Pons (tissue), 1 donor: ENCODE measurements at places on chromosomes 7 and 10.

- no peak for DNase-seq
Observed at GRCh38 chr10:55330486-55330885, 529.5 kb upstream of the PCDH15 start.

GRCh38 chr7:48305661-48306060 lies 134.4 kb downstream of the ABCA13 start:
- no peak for DNase-seq

GRCh38 chr10:97810446-97810845 lies 38.6 kb upstream of the SFRP5 start:
- no peak for DNase-seq

GRCh38 chr10:89683883-89684282 lies 17.5 kb upstream of the KIF20B start:
- no peak for DNase-seq

GRCh38 chr7:75988568-75989499 lies 5.6 kb downstream of the TMEM120A start:
- DNase-seq: no peak

- no peak for DNase-seq
Observed at GRCh38 chr7:74606101-74606908, 51.2 kb upstream of the GTF2I start.

DNA sequence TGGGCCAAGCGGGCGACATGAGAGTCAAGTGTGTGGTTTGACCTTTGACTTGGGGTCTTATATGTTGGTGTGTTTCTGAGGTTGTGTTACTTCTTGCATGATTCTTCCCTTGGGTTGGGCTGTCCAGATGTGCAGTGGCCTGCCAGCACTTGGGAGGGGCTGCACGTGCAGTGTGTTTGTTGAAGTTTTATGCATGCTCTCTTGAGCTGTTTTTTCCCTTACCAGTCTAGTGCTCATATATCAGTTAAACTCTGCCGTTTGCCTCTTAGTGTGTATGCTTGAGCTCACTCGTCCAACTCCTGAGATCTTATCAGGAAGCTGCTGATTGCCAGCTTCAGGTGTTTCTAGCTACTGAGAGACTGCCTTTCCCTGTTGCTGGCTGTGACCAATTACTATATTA lies 23.1 kb downstream of the SP4 start:
- DNase-seq: no peak

DNA sequence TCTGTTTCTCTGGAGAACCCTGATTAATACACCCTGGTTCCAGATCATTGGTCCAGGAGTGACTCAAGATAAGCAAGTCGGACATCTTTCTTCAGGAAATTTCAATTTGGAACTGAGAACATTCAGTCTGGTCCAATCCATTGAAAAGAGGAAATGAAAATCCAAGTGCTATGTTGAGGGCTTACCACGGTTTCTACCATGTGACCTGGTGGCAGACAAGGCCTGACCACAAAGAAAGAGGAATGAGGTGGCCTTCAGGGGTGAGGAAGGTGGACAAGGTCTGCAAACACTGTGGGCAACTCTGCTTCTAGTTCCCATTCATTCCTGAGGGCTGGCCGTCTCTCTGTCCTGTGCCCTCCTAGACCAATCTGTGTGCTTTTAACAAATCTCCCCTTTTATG lies 149.2 kb upstream of the GHITM start:
- DNase-seq: peak; percentile 84

GRCh38 chr7:153829525-153829924 lies 222.7 kb upstream of the DPP6 start:
- DNase-seq: no peak

DNA sequence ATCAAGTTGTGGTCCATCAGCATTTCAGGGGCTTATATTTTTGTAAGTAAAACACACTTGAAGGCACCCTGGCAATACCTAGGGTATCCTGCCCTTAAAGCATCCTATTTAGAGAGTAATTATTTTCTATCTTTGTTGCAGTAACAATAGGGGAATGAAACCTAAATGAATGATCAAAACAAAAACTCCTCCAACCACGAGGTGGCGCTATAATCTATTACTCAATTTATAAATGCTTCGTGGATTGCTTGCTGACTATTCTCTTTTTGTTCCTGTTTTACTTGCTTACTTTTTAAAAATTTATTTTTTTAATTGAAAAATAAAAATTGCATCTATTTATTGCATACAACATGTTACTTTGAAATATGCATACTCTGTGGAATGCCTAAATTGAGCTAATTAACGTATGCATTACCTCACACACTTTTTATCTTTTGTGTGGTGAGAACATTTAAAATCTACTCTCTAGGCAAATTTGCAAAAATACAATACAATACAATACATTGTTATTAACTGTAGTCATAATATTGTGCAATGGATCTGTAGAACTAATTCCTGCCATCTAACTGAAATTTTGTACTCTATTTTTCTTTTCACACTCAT lies 147.7 kb upstream of the BMPER start:
- DNase-seq: peak; percentile 69

DNA sequence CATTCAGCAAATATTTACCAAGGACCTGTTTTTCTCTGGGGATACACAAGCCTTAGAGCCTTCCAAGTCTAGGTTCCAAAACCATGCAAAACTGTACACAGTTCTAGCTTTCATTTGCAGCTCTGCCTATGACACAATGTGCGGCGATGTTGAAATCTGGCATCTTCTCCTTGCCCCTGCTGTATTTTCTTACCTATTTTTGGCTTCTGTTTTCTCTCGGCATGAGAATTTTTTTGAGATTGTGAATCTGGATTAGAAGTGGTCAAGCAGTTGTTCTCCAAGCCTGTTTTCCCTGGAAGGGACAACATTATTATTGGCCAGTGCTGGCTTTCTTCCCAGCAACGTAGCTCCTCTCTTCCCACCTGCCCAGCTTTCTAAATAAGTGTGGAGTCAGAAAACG lies 176.3 kb downstream of the CREB5 start:
- no peak for DNase-seq

- DNase-seq: no peak
Observed at GRCh38 chr10:98344589-98345038, 70.4 kb downstream of the PYROXD2 start.

DNA sequence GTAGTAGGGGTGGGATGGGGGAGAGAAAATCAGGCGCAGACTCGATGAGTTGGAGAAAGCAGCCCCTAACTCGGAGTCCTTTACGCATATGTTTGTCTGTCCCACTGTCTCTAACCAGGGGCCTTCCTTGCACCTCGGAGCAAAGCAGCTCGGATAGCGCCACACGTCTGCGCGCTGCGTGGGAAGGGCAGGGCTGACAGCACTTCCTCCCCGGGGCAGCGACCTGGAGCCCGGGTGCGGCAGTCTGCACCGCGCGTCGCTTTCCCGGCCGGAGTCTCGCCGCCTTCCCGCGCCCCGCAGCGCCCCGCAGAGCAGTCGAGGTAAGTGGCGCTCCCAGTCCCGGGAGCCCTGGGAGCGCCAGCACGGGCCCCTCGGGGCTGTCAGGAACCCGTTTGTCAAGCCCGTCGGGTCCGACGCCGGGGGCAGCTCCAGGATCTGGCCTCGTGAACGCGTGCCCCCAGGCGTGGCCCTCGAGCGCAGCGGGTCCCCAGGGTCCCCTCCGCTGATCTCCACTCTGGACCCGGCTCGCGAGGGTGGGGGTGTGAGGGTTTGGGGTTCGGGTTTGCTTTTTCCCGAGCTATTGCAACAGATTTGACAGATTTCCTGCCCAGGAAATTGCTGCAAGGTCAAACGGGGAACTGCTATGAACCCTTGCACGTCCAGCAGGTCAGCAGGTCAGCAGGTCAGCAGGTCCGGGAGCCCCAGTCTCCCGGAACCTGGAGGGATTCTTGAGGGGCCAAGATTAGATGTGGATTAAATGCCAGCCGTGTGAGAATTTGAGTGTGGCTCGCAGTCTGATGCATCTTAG lies 597 bp downstream of the APBB1IP start:
- no peak for DNase-seq

DNA sequence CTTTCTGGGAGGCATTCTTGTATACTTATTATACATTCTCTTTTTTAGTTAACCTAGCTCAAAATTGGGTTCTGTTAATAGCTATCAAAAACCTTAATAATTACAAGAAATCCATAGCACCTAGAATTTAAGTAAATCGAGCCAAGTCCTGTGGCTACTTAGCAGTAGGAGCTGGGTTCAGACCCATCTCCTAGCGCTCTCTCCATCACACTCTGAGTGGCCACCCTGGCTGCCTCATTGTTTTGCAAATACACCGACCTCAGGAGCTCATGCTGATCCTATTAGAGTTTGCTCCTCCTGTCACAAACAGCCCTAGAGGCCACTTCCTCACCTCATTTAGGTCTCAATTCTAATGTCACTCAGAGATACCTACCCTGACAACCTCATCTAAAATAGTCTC lies 46.2 kb upstream of the OSBPL3 start:
- no peak for DNase-seq

DNA sequence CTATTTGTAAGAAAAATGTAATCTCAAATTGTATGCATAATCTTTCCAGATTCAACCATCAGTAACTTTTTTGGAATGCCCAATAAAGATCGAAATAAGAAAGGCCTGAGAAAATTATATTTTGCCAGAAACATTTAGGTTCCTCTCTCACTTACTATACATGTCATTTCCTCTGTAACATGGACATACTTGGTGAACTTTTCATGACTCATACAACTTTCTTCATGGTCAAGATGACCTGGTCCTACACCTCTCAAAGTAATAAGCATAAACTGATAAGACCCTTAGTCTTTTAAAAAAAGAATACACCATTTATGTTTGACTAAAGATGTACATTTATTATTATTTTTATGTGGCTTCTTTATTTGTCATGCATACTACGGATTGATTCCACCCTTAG lies 125.3 kb downstream of the REEP3 start:
- no peak for DNase-seq

GRCh38 chr7:12570168-12570533 lies 369 bp upstream of the SCIN start:
- DNase-seq: no peak

- no peak for DNase-seq
Observed at GRCh38 chr10:119198438-119198837, 8.9 kb upstream of the GRK5 start.

- no peak for DNase-seq
Observed at GRCh38 chr10:29636178-29636577, 1.4 kb upstream of the SVIL start.

DNA sequence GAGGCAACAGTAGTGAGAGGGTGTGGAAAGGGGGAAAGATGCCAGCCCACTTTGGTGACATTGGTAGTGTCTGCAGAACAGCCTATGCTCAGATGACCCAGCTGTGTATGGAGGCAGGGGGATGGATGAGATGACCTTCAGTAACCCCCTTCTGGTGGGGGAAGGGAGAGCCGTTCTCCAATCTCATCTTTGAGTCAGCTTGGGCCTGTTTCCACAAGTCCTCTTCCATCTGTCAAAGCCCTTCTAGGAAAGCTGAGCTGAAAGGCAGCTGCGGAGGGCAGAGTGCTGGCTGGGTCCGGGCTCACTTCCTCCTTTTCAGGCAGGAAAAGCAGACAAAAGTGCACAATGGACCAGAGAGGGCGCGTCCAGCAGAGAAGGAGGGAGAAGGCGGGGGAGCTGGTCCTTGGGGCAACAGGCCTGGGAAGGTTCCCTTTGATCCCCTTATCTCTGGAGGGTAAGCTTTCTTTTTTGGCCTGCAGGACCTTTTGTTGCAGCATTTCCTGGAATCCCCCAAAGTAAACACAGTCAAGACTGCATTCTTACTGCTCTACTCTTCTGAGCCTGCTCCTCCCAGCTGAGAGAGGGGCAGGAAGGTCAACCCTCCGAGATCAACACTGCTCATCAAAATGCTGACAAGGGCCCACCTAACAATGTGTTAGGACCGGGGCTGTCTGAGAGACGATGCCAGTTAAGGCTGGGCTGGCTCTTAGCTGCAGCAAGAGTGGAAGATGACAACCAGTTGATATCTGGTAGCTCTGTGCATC lies 1.2 kb upstream of the LRMDA start:
- DNase-seq: peak; percentile 53

GRCh38 chr10:43407576-43408330 lies 1.2 kb downstream of the HNRNPF start:
- DNase-seq: peak; percentile 74

GRCh38 chr10:95031656-95032055 lies 37.6 kb downstream of the CYP2C8 start:
- no peak for DNase-seq

- no peak for DNase-seq
Observed at GRCh38 chr7:55561690-55562089, 10.6 kb downstream of the VOPP1 start.

DNA sequence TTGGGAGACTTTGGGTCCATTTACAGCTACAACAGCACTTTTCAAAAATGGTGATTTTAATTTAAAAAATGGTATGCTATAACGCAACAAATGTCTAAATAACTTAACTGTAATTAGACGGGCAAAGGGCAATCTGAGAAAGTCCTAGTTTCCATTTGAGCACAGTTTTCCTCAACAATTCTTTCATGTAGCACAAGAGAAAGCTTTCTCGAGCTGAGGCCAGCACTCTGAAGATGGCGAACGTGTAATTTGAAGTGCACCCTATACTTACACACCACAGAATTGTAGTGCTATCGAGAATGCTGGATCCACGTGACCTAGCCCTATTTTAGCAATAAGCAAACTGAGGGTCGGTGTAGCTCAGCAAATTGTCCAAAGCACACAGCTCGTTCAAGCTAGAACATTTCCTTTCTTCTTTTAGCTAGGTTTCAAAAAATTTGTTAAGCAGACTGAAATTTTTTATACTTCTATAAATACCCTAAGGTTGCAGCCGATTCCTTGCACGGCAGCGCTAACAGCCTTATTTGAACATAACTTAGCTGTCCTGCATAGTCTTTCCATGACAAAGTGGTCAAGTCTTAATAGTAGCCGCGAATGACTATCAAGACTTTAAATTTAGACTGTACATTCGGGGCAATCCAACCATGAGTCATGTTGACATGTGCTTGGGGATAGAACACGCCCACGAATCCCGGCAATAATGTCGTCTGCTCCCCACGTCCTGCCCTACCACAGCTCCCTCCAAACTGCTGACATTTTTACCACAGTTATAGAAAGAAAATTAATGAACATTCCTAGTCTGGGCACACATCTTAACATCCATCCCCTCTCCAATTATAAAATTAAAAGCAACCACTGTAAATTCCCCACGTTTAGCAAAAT lies 10.0 kb downstream of the KLF6 start:
- no peak for DNase-seq

GRCh38 chr10:30781670-30782121 lies 152.1 kb upstream of the LYZL2 start:
- peak; percentile 96 for DNase-seq

- no peak for DNase-seq
Observed at GRCh38 chr10:25531457-25532061, 356.8 kb downstream of the GPR158 start.

DNA sequence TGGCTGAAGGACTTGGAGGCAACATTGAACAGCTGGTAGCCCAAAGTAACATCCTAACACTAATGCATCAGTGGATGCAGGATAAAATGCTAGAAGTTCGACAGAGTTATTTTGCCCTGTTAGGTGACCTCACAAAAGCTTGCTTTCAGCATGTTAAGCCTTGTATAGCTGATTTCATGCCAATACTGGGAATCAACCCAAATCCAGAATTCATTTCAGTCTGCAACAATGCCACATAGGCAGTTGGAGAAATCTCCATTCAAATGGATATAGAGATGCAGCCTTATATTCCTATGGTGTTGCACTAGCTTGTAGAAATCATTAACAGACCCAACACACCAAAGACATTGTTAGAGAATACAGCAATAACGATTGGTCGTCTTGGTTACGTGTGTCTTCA lies 62.9 kb downstream of the CCSER2 start:
- peak; percentile 91 for DNase-seq

GRCh38 chr10:132582137-132582536 lies 44.5 kb downstream of the INPP5A start:
- no peak for DNase-seq

GRCh38 chr10:112507046-112507445 lies 60.0 kb downstream of the VTI1A start:
- DNase-seq: no peak

GRCh38 chr7:106094780-106095179 lies 17.3 kb downstream of the SYPL1 start:
- no peak for DNase-seq
